CD4-positive, alpha-beta T cell treated with Interferon gamma for 1 hour (primary cell): ENCODE measurements at places on chromosomes 4 and X.
A peak's percentile ranks its signal among the peaks of the same experiment; 100 is the strongest.

- no peak for DNase-seq
Observed at GRCh38 chr4:105715692-105716278, 7.2 kb downstream of the GSTCD start.

DNA sequence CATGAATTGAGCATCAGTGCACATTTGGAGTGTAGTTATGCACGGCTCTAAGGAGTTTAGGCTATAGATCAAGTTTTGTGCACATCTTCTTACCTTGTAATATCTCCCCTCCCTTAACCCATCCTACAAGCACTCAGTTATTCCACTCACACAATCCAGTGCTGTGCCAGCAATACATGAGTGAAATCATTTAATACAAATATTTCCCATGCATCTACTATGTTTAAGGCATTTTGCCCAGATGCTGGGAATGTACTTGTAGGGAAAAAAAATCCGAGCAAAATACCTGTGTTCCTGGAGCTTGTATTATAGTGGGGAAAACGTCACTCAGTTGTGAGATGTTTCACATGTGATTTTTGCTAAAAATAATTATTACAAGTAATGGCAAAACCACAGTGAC is 191.6 kb upstream of the LDB2 start:
- DNase-seq, result no peak

- no peak for DNase-seq
Observed at GRCh38 chrX:78658414-78658813, 714 bp downstream of the RTL3 start.

- DNase-seq, result no peak
Observed at GRCh38 chr4:155541716-155542115, 124.9 kb upstream of the GUCY1A1 start.

DNA sequence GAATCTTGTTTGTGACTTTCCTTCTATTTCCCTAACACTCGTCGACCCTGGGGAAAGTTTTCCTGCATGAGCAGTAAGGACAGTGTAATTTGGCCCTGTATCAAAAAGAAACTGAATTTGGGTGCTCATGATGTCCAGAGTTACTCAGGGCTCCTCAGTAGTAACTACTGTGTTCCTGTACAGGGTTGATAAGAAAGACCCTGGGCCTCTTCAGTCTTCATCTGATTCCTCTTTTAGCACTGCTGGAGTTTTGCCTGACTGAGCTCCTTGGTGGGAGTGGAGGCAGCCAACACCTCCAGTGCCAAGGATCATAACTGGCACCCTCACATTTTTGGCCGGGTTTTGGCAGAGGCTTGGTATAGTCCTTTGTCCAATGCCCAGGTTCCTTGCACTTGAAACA is 7.1 kb upstream of the AREG start:
- no peak for DNase-seq

- no peak for DNase-seq
Observed at GRCh38 chr4:130025701-130026100, 929.7 kb downstream of the C4orf33 start.

DNA sequence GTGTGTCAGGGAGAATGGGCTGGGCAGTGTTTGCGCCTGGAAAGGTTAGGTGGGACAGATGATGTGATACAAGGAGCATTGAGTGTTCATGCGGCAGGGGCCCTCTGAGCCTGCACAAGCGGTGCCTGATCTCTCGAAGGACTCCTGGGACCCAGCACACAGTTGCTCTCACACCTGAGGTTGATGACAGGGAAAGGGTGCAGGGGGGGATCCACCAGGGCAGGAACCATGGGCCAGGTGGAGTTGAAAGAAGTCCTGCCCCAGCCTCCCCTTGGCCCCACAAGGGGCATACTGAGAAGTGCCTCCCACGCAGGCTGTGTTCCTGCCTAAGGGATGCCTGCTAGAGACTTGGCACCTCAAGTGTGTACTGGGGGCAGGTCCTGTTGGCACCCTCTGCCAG is 33.1 kb downstream of the TKTL1 start:
- DNase-seq, result no peak

DNA sequence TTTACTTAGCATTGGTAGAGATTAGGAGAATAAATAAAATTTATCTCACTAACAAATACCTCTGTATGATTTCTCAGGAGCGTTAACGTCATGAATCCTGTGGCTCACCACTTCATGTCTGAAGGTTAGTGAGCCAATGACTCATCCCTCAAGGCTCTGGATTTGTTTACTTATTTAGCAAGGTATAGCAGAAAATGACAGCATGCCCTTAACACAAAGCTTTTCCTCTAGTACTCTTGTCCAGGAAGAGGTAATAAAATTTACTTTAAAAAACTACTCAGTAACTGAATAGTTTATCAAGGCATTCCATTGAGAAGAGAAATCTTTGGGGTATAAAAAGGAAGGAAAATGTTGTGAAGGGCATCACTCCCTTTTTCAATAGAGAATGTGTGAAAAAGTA is 823.8 kb downstream of the CCSER1 start:
- DNase-seq, result no peak

GRCh38 chrX:21974011-21974385 is 33.5 kb downstream of the SMS start:
- DNase-seq, result no peak

- no peak for DNase-seq
Observed at GRCh38 chrX:129600981-129601424, 53.8 kb downstream of the APLN start.

DNA sequence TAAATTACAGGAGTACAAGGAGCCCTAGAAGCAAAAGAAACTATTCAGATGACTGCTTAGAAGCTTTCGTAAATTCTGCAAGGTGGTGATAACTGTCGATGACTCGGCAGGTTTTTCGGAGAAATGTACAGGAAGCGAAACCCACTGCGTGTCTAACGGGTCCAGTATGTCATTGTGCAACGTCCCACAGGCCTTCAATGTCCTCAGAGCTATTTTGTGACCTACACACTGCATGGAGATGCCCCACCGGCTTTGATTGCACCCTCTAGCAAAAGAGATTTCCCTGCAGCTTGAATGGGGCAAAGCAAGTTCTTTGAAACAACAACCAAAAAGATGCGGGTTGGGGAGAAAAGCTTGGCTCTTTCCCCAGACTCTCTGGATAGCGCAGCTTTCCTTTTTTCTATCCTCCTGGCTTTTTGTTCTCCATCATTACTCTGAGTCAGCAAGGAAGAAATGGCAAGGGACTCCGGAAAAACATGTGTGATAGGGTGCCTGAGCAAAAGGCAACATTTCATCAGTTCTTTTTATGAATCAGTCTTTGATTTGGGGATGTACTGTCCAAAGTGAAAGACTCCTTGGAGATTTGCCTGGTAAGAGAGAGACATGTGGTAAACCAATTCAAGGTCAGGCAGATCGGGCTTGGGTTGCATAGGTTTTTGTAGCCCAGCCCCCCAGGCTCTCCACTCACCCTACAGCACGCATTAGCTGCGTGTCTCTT is 112.0 kb upstream of the TBL1X start:
- peak; percentile 70 for DNase-seq

- DNase-seq, result no peak
Observed at GRCh38 chr4:101370663-101371210, 23.4 kb upstream of the PPP3CA start.

DNA sequence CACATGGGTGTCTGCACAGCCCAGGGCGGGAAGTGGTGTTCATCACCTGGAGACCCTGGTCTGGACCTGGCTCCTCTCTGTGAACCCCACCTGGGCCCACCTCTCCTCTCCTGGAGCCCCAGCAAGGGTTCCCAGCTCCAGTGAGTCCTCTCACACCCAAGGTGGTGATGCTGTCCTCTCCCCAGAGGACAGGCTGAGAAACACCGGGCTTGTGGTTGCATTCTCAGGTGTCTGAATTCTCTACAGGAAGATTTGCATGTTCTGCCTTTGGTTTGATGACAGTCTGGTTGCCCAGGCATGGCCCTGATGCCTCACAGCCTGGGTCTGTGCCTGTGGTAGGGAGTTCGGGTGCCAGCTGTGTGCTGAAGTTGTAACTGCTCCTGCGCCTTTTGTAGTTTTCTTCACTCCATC is 3.8 kb downstream of the MAEA start:
- no peak for DNase-seq

- no peak for DNase-seq
Observed at GRCh38 chr4:183185018-183185417, 86.0 kb downstream of the WWC2 start.

DNA sequence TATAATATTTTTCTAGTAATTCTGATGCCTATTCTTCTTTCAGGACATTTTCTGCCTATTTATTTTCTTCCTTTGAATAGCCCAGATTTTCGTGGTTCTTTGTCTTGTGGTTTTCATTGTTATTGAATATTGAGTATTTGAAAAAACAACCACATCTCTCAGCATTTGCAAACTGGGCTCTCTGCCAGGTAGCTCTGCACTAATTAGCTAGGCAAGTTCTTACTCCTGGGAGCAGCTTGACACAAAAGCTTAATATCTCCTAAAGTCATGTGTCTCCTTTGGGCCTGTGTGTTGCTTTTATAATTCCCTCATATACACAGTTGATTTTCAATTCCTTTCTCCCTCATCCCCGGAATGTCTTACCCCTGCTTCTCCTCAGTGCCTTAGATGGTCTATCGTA is 413.5 kb upstream of the GRIA3 start:
- no peak for DNase-seq

- no peak for DNase-seq
Observed at GRCh38 chr4:2833671-2834000, 10.0 kb upstream of the ADD1 start.

DNA sequence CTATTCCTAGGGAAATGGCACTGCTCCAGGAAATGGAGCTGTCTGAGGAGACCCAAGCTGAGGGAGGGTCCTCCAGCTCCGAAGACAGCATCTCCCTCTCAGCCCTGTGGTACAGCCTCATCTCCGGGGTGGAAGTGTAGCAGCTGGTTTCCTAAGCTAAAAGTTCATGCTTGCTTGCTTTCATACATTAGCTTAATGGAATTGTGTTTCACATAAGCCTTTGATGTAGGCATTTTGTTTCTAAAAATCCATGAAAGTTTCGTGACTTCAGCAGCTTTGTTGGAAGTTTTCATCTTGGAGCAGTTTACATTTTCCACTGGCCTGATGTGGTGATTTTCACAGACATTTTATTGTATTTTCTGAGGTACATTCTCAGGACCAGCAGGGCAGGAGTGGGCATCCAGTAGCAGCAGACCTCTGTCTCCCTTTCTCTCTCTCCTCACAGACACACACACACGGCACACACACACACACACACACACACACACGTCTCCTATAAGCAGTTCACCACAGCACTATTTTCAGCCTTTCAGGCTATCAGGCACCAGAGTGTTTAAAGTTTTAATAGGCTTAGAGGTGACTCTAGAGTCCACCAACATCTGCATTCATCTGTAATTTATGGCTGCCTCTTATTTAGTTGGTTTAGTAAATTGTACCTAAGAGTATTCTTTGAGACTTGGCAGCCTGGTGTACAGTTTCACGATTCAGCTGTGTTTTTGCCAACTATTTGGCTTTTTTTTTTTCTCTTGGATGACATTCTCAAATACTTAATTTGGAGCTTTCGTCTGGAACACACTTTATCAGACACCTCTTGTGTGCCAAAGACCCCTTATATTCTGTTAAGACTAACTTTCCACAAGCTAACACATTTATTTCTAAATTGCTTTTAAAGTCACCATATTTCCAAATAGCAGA is 225.8 kb upstream of the SFRP2 start:
- no peak for DNase-seq

- DNase-seq, result no peak
Observed at GRCh38 chr4:119125931-119126330, 9.7 kb upstream of the MYOZ2 start.

DNA sequence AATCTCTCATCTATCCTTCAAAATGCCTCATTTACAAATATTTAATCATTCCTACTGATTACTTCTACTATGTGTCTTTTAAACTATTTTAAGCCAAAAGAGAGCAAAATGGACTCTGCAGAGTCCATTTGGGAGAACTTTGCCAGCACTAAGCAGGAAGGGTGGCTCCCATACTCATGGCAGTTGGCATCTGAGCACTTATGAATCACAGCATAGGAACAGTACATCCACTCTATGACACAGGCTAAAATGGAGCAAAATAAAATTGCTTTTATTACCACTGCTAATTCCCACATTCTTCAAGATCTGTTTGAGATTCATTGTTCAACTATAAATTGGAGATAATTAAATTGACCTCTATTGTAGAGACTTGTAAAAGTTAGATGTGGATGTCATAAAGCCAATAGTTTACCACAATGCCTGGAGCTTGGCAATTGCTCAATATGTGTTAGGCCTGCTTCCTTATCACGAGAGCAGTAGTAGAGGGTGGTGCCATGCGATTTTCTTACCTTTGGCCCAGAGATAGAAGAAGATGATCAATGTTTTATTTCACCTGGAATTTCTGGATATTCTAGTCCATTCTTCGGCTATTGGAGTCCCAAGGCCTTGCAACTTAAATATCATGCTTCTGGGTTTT is 19.1 kb downstream of the HPGD start:
- no peak for DNase-seq

GRCh38 chrX:144732588-144732987 is 514.7 kb upstream of the SPANXN1 start:
- no peak for DNase-seq

- DNase-seq, result no peak
Observed at GRCh38 chrX:132022198-132022966, 720 bp upstream of the STK26 start.

DNA sequence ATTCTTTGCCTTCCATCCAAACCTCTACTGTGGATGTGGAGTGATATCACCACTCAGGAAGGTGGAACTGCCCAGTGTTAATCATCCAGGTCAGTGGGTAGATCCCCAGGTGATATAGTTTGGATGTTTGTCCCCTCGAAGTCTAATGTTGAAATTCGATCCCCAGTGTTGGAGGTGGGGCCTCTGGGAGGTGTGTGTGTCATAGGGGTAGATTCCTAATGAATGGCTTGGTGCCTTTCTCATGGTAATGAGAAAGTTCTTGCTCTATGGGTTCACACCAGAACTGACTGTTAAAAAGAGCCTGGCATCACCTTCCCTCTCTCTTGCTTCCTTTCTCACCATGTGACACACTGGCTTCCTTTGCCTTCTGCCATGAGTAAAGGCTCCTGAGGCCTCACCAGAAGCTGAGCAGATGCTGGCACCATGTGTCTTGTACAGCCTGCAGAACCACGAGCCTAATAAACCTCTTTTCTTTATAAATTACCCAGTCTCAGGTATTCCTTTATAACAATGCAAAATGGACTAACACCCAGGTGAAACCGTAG is 6.8 kb upstream of the SOWAHB start:
- DNase-seq, result no peak

- DNase-seq, result no peak
Observed at GRCh38 chr4:145867406-145867805, 71.2 kb downstream of the ZNF827 start.

DNA sequence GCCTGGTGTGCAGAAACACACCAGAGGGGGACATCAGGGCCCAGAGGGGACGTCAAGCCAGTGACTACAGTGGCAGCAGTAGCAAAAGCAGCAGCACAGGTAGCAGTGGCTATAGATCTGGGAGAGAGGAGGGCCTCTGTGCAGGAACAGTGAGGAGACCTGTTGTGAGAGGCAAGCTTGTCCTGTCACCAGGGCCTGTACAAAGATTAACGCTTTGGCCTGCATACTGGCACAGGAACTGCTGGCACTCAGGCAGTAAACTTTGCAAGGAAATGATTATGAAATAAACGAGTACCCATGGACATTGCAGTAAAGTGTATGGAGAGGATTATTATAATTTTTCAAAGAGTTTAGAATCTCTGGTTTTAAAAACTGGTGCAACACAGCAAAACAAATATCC is 5.5 kb upstream of the PHF8 start:
- DNase-seq, result no peak

GRCh38 chrX:136064661-136065043 is 79.4 kb downstream of the SLC9A6 start:
- DNase-seq, result no peak
